ENCODE measurements at places on chromosomes 4 and X.

DNA sequence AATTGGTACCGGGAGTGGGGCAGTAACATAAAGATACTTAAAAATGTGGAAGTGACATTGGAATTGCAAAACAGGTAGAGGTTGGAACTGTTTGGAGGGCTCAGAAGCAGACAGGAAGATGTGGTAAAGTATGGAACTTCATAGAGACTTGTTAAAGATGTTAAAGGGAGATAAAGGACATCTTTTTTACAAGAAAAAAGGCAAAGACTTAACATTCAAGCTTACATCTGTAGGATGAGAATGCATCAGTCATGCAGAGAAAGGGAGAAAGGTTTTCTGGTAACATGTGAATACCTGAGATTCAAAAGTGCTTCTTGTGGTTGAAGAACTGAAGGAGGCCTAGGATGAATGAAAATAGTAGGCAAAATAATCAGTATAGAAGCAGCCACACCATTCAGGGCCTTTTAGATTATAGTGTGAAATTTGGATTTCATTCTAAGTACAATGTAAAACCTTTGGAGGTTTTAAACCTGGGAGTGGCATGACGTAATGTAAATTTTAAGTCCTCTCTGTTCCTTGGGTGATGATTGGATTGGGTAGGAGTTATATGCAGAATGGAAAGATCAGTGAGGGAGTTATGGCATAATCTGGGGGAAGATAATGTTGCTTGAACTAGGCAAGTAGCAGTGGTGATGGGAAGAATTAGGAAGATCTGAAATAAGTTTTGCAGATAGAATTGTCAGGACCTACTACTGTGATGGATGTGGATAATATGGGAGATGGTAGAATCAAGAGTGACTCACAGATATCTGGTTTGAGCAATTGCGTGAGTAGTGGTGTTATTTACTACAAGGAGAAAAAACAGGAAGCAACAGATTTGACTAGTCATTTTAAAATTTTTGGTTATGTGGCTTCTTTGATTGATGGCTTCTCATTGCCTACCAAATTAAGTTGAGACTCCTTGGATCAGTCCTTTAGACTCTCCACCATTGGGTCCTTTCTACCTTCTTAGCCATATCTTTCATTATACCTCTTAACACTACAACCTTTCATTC lies 138.7 kb downstream of the VSIG4 start:
- no peak for DNase-seq

- no peak for DNase-seq
Observed at GRCh38 chr4:13645075-13645474, 17.6 kb upstream of the BOD1L1 start.

DNA sequence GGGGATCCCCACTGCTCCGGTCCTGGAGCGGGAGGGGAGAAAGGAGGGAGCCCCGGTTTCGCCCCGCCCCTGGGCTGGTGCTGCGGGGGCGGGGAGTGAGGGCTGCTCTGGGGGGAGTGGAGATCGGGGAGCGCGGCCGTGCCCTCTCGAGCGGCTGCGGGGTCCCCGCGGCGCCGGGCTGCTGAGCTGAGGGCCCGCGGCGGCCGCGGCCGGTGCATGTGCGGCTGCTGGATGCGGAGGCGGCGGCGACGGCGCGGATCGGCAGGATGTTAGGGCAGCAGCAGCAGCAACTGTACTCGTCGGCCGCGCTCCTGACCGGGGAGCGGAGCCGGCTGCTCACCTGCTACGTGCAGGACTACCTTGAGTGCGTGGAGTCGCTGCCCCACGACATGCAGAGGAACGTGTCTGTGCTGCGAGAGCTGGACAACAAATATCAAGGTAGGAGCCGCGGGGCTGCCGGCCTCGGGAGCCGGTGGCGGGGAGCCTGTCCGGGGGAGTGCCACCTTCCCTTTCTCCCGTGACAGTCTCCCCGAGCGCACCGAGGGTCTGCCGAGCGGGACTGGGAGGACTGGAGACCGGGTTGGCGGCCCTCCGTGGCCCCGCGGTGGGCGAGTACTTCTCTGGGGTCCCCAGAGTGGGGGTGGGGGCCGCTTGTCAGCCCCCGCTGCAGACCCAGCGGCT lies at the start of gene ING2:
ING2 (plus strand) TSS at position 129 of the 681 bp plus-strand sequence; CDS start at position 267, 138 bp downstream.
- peak; percentile 15 for DNase-seq

DNA sequence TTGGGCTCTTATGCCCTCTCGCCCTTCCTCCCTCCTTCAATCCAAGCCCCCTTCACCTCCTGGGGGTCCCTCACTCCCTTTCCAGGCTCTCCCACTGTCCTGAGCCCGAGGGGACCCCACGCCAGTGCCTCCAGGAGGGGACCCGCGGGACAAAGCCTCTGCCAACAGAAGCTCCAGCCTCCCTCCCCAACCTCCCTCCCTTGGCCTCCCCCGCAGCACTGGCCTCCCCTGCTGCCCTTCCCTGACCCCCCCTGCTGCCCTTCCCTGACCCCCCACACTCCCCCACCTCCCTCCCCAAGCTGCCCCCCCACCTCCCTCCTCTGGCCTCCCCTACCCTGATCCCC lies 71.0 kb upstream of the MXD4 start:
- DNase-seq, result no peak

- DNase-seq, result no peak
Observed at GRCh38 chrX:9855561-9856283, 69.5 kb downstream of the SHROOM2 start.

- DNase-seq, result no peak
Observed at GRCh38 chr4:123802082-123802645, 405.6 kb downstream of the SPRY1 start.

GRCh38 chrX:19121898-19122640 lies at the start of gene ADGRG2:
ADGRG2 (minus strand) TSS chrX:19122468; CDS start chrX:19068834, 53,634 bp downstream.
- no peak for DNase-seq

- no peak for DNase-seq
Observed at GRCh38 chr4:7001271-7001670, 41.9 kb upstream of the TADA2B start.

DNA sequence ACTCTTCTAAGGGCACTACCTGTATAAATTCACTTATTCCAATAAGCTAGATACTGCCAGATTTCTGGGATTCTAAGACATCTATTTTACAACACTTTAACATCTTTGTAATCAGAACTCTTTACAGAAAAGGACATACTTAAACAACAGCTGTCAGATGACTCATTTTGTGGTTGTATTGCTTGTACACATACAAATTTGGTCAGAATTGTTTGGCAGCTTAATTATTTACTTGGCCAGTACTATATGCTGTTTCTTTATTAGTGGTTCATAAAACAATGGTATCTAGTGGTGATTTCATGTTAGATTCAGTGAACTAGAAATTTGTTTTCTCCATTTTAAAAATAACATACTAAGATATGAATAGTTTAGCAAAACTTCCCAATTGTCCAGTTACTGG lies 27.2 kb downstream of the PALLD start:
- DNase-seq, result no peak

- DNase-seq, result no peak
Observed at GRCh38 chr4:49516796-49517195, 530.7 kb downstream of the CWH43 start.

DNA sequence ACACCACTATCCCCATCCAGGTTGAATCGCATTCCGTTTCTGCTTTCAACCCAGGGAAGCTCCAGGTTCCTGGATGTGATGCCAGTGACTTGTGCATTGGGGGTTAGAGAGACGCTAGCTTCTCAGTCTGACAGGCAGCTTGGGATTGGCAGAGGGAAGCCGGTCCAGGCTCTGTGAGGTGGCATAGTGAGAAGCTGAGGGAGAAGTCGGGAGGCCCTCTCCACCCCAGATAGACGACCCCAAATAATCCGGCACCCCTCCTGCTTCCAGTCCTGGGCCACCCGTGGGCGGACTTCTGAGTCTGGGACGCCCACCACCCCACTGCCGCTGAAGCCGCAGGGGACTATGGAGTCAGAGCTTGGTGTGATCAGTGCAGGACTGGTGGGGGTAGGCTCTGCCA lies 7.4 kb downstream of the MAGEA4 start:
- no peak for DNase-seq

DNA sequence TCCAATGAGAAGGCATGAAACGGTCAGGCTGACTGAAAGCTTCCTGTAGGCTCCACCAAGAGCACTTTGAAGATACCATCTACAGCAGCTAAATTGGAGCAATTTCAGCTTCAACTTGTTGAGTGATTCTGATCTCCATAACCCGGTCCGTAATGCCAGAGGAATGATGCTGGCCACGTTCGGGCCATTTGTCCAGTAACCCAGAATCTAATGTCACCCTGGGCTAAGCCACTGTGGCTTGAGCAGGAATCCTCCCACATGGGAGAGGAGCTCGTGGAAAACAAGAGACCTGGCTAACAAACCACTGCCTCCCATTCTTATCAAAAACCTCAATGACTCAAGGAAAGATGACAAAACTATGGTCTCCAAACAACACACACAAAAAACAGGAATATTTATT lies 14.2 kb upstream of the TCEAL4 start:
- DNase-seq, result no peak

DNA sequence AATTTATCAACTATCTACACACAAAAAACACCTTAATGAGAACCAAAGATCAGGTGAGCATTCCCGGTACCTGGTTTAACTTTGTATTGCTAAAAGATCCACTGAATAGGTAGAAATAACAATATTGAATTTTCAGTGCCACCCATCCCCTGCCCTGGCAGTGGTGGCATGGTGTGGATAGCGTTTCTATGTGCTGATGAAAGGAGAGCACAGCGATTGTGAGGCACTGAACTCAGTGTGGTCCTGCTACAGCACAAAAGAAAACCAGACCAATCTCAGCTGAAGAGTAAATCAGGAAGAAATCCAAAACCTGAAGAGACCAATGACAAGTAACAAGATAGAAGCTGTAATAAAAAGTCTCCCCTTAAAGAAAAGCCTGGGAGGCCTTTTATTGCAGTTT lies 984.6 kb upstream of the AGA start:
- DNase-seq, result no peak

DNA sequence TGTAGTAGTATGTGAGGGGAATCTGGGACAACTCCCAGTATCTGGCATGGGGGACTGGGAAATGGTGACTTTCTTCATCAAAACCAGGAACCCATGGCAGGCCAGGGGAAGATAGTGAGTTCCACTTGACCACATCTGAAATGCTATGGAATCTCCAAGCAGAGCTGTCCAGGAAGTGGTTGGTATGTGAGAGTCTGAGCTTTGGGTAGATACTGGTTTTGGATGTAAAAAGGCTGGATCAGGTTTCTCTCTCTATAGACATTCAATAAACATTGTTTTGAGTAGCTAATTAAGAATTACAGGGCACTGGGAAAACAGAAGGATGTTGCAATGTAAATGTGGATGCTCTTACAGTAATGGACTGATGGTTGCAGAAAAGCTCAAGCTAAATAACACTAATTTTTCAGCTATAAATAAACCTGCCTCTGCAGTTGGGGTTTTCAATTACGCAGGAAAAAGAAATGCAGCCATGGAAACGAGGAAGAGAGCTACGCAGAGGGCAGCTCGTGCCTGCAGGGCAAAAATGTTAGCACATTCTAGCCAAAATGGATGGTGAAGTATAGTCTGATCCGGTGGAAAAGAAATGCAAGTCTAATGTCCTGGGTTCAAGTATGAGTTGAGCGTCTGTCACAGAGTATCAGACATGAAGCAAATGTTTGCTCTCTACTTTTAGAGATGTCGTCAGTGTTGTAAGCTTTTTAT lies 13.4 kb upstream of the CHRNA9 start:
- no peak for DNase-seq

DNA sequence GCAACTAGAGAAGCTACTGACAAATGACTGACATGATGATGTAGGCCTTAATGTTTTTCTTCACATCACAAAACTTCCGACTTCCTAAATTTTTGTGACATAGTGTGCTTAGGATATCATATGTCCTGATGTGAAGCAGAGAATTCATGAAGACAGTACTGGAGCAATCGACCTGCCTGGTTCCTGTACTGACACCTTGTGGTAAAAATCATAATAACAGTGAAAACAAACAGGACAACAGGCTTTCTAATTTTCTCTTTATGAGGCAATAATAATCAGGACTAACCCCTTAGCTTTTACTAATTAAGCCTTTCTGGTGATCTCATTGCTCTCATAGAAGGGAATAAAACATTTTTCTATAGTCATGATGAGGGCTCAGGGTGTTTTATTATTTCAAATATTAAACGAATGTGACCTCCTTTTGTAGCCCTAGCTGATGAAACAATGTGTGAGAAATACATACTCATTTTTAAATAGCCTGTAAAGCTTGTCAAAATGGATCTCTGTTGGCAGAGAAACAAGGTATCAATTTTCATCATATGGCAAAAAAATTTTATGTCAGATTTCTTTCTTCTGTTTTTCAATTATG lies 158.4 kb downstream of the TENT5D start:
- DNase-seq, result no peak

DNA sequence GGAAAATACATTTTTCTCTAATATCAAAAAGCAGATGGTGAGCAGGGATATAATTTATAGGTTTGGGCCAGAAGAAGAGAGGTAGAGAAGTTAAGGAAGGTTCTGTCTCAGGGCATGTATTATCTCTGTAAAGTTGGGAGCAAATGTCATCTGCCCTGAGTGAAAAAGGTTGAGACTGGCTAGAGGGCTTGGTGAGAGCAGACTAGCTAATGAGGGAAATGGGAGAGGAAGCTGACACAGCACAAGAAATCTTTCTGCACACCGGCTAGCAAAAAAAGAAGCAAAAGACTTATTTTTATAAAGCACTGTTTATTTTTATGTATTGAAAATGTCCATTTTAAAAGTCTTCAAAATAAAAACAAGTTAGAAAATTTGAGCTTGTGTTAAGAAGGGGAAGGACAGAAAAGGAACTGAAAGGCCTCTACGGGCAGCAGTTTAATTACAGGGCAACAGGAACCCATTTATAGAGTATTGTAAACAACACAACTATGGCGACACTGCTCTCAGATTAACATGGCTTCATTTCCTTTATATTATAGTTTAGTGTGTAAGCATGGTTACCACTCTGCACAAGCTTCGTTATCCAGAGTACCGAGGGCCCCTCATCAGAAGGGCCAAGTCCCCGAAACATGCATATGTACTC lies 17.4 kb downstream of the CD40LG start:
- DNase-seq, result no peak

DNA sequence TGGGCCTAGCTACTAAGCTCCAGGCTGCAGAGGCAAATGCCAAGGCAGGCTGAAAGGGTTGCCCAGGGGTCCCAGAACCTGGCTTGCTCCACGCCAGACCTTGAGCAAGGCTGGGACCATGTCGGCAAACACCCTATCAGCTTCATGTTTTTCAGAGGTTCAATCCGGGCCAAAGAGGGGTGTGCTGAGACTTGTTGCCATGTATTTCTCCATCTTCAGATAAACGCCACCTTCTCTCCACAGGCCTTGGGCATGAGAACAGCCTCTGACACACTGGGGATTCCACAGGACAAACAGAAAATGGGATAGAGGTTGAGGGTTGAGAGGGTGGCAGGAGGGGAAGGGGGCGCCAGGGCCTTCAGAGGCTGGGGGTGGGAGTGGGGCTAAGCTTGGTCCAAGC lies 8.6 kb downstream of the PJA1 start:
- DNase-seq, result no peak

DNA sequence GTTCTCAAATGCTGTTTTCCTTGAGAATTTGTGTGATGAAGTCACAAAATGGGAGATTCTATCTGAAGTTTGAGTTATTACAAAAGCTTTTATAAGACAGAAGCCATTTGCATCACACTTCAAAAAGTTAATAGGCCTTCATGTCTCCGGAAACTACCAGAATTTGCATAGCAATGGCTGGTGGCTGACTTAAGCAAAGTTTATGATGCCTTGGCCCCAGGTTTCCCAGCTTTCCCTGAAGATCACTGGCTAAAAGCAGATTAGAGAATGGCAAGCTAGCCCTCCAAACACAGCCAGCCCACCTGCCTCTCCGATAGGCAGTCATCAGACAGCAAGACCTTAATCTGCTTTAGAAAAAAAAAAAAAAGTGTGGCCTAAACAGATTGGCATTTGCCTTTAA lies 197.8 kb downstream of the HS3ST1 start:
- no peak for DNase-seq

GRCh38 chr4:90798948-90799347 lies 671.8 kb downstream of the CCSER1 start:
- DNase-seq, result no peak

- DNase-seq, result no peak
Observed at GRCh38 chr4:2353222-2354107, 65.0 kb downstream of the ZFYVE28 start.
